ENCODE measurements at places on chromosomes 4 and X. TPM values are rescaled to one million over a fixed set of nuclear protein-coding genes. Genes with fewer than 3 reads are reported as not detected.
A peak's percentile ranks its signal among the peaks of the same experiment; 100 is the strongest.

Gene CSAG1
- total RNA-seq: not detected

Gene MPC1L
- not detected for total RNA-seq

Gene SPATA18
- 11.0 TPM for total RNA-seq

Gene PACRGL
- total RNA-seq: 16.4 TPM

Gene USP26
- not detected for total RNA-seq

Gene ODAM
- not detected for total RNA-seq

Gene TRO
- 1.5 TPM for total RNA-seq

Gene MAGEB17
- not detected for total RNA-seq

Gene F8A2
- not detected for total RNA-seq

Gene CNKSR2
- total RNA-seq: 0.15 TPM

DNA sequence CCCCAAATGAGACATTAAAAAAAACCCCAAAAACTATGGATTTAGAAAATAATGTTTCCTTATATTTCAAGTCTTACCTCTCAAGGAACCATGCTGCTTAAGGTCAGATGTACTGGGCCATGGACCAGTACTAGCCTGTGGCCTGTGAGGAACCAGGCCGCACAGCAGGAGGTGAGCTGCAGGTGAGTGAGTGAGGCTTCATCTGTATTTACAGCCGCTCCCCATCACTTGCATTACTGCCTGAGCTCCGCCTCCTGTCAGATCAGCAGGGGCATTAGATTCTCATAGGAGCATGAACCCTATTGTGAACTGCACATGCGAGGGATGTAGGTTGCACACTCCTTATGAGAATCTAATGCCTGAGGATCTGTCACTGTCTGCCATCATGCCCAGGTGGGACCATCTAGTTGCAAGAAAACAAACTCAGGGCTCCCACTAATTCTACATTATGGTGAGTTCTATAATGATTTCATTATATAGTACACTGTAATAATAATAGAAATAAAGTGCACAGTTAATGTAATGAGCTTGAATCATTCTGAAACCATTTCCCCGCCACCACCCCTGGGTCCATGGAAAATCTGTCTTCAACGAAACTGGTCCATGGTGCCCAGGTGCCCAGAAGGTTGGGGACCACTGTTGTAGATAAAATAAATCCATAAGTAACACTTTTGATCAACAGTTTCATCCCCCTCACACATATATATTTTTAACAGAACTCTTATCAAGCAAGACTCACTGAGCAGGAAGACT, 105.3 kb upstream of the CBR4 start:
- no peak for DNase-seq

DNA sequence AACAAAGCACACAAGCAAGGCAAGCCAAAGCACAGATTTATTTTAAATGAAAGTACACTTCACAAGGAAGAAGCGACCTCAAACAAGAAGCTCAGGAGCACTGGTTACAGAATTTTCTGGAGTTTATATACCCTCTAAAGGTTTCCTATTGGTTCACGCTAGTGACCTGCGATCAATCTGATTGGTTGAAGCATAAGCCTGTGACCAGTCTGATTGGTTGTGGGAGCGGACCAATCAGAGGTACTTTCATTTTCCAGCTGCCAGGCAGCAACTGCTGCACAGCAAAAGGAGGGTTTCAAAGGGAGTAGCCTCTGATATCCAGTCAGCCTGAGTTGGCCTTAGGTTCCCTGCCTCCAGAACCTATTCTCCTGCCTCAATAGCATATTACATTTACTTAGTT, 4.6 kb upstream of the AREG start:
- no peak for DNase-seq

DNA sequence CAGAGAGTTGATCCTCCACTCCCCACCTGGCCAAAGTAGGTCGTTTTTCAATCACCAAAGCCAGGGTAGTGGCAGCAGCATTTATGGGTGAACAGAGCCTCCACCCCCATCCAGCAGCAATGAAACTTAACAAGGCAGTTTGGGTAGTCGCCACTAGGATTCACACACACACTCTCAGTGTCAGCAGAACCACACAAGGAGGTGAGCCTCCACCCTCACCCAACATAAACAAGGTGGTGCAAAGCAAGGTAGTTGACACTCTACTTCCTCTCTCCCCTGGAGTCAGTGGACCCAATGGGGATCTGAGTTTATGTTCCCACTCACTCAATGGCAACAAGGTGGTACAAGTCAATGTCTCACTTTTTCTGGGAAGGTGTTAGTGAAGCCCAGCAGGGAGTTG, 50.4 kb upstream of the CCDC149 start:
- DNase-seq: no peak

DNA sequence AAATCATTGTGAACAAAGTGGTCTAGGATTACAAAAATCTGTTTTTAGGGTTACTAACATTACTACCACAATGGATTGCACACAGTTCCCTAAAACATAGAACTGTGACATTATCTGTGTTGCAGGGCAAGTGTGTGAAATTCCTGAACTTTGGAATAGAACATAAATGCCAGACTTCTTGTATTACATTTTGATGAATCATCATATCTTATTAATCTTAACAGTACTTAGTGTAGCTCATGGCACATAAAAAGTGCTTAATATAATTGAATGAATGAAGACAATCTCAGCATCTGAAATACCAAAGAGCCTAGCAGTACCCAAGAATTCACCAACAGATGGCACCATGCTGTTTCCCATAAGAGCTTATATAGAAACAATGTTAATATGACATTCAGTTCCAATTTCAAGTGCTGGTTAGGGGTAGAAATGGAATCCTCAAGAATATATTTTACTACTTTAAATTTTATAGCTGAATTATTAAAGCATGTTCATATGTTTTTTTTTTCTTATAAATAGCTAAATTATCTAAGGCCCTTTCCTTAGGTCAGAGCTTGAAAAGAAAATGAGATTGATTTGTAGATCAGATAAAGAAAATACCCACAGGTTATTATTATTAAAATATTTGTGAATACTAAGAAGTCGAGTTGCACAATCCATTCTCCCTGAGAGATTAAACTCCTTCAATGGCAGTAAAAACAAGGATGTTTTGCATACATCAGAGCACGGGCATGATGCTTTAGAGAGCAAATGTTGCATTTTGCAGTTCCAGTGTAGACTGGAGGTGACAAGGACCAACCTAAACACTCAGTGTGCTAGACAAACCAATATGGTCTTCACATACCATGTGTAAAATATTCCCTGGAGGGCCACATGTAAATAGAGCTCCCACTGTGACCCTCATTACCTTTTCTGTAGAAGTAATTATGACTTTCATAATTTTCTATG, 25.7 kb upstream of the SHISA3 start:
- no peak for DNase-seq

DNA sequence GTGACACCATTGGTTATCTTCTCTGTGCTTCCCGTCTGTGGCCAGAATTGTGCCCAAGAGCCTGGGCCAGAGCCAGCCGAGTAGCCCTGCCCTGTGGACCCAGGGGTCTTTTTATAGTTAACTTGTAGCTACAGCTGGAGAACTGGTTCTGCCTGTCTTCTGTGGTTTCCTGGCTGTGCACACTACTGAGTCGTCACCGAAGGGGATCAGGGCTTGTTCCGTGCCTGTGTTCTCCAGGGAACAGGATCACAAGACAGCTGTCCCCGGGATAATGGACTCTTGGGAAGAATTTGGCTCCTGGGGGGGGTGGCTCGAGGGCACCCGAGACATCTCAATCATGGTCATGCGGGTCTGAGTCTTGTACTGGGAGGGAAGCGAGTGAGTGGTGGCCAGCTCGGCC, 22.1 kb upstream of the OPN1LW start:
- DNase-seq: no peak

DNA sequence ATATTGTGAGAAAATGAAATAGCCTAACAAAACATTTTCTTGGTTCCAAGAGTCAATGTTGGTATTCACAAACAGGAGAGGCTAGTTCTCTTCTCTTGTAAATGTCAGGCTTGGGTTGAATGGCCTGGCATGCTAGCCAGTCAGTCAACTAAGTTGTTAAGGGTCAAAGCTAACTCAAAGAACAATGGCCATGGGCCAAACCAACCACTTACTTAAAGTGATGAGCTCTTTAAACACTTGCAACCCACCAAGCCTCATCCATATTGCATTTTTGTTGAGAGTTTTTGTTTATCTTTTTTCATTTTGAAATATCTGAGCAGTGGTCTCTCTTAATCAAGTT, 394.5 kb downstream of the RAB28 start:
- no peak for DNase-seq

DNA sequence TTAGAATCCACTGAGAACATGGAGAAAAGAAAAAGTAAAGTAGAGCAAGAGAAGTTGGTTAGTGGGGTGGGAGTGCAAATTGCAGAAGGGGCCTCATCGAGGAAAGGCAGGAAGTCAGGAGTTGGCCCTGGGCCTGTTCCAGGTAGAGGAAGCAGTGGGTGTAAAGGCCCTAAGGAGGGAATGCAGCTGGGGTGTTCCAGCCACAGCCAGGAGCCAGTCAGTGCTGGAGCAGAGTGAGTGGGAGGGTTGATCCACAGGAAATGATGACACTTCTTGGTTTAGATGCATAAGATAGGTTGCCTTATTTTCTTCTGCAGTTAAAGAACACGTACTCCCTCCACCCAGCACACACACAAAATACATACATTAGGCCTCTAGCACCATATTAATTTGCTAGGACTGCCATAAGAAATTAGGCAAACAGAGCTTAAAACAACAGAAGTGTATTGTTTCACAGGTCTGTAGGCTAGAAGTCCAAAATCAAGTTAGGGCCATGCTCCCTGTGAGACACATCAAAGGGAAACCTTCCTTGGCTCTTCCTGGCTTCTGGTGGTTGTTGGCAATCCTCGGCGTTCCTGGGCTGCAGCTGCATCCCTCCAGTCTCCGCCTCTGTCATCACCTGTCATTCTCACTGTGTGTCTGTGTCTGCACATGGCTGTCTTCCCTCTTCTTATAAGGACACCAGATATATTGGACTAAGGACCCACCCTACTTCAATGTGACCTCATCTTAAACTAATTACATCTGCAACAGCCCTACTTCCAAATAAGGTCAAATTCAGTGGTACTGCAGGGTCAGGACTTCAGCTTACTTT, 205.9 kb downstream of the AASDH start:
- DNase-seq: no peak

- DNase-seq: no peak
Observed at GRCh38 chr4:147786031-147786430, 54.1 kb downstream of the ARHGAP10 start.

GRCh38 chrX:129626026-129626425, 28.7 kb downstream of the APLN start:
- DNase-seq: no peak

DNA sequence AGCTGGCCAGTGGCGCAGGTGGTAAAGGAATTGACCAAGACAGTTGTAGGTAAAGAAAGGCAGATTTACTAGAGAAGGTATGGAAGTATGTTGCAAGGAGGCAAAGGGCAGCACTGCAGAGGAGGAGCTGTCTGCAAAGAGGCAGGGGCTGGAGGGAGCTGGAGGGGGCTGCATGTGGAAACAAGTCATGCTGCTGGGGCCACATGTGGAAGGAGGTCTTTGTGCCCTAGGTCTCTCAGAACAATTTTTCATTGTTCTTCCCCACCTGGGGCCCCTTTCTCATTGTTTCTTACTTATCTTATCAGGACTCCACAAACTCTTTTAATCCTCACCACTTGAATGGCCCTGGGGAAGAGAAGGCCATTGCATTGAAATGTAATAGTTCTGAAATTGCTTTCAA, 144.8 kb upstream of the PLAC1 start:
- no peak for DNase-seq

- no peak for DNase-seq
Observed at GRCh38 chrX:110318664-110318968, 731 bp upstream of the AMMECR1 start.

- DNase-seq: peak; percentile 65
Observed at GRCh38 chrX:30713061-30713525, 59.9 kb downstream of the GK start.

DNA sequence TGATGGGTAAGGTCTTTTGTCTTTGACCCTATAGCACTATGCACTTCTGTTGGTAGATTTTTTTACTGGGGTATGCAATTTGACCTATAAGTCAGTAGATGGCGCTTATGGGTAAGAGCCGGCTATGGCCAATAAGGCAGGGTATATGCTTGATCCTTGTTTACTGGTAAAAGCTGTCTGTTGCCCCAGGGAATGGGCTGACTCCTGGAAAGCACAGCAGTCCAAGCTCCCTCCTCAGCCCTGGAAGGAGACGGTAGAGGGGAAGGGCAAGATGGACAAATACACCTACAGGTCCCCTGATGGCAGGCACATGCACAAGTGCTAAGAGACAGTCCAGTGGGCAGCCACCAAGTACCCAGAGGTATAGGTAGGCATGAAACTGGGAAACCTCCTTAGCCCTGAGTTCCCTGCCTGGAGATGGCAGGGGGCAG, 63.7 kb downstream of the ADAMTS3 start:
- DNase-seq: no peak

- peak; percentile 6 for DNase-seq
Observed at GRCh38 chr4:86043755-86044592, 315.9 kb downstream of the MAPK10 start.

GRCh38 chr4:124783847-124784246, 71.3 kb upstream of the ANKRD50 start:
- no peak for DNase-seq

GRCh38 chrX:17038277-17038676, 91.8 kb downstream of the REPS2 start:
- DNase-seq: no peak
